ENCODE measurements at places on chromosomes 5 and 9.

- H3K4me3 ChIP-seq, result no peak overlapping the region
- H3K4me1 ChIP-seq, result no peaks in the 10 kb centered on the region
- no peak for DNase-seq
- H3K36me3 ChIP-seq, result no peaks in the 10 kb centered on the region
Observed at GRCh38 chr5:137231540-137231939, 267.6 kb downstream of the SPOCK1 start.

DNA sequence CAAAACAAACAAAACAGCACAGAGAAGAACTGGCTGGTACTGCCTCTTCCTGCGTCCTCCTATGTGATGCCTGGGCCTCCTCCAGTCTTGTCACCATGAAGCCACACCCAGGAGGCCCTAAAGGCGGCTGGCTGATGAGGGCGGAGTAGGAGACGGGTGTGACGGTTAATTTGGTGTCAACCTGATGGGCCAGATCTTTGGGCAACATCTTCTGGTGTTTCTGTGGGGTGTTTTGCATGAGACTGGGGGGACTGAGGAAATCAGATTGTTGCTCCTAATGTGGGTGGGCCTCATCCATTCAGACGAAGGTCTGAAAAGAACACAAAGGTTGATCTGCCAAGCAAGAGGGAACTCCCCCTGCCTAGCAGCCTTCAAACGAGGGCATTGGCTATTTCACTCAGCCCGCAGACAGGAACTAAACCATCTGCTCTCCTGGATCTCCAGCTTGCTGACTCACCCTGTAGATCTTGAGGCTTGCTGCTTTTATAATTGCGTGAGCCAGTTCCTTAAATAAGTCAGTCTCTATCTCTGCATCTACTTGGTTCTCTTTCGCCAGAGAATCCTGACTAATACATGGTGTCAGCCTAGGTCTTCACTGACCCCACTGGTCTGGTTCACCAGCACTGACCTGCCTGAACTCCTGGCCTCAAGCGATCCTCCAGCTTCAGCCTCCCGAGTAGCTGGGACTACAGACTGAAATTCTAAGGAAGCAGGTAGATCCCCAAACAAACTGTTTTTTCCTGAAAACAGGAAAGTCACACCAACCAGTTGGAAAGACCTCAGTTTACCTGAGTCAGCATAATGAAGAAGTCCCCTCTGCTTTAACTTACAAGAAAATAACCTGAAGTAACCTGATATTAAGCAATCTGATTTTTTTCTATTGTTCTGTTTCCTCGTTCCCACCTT lies 12.8 kb upstream of the ZFP62 start:
- no peaks in the 10 kb centered on the region for H3K4me1 ChIP-seq
- no peaks in the 10 kb centered on the region for H3K36me3 ChIP-seq
- no peaks in the 10 kb centered on the region for H3K27me3 ChIP-seq
- H3K27ac ChIP-seq, result no peak overlapping the region
- H3K4me3 ChIP-seq, result no peak overlapping the region

- H3K4me1 ChIP-seq, result no peaks in the 10 kb centered on the region
- no peaks in the 10 kb centered on the region for H3K27me3 ChIP-seq
- no peak for DNase-seq
- no peak overlapping the region for H3K4me3 ChIP-seq
- no peak overlapping the region for H3K27ac ChIP-seq
Observed at GRCh38 chr9:106843371-106843770, 19.6 kb upstream of the ZNF462 start.

- H3K4me1 ChIP-seq, result no peaks in the 10 kb centered on the region
- no peak overlapping the region for H3K27ac ChIP-seq
- no peaks in the 10 kb centered on the region for H3K36me3 ChIP-seq
Observed at GRCh38 chr9:85392260-85392659, 349.5 kb downstream of the AGTPBP1 start.

- peaks cover 5% of the 10 kb centered on the region for H3K27me3 ChIP-seq
- H3K4me3 ChIP-seq, result no peak overlapping the region
- H3K36me3 ChIP-seq, result no peaks in the 10 kb centered on the region
- no peak overlapping the region for H3K27ac ChIP-seq
- DNase-seq, result no peak
Observed at GRCh38 chr9:86768709-86769108, 178.6 kb downstream of the GAS1 start.

DNA sequence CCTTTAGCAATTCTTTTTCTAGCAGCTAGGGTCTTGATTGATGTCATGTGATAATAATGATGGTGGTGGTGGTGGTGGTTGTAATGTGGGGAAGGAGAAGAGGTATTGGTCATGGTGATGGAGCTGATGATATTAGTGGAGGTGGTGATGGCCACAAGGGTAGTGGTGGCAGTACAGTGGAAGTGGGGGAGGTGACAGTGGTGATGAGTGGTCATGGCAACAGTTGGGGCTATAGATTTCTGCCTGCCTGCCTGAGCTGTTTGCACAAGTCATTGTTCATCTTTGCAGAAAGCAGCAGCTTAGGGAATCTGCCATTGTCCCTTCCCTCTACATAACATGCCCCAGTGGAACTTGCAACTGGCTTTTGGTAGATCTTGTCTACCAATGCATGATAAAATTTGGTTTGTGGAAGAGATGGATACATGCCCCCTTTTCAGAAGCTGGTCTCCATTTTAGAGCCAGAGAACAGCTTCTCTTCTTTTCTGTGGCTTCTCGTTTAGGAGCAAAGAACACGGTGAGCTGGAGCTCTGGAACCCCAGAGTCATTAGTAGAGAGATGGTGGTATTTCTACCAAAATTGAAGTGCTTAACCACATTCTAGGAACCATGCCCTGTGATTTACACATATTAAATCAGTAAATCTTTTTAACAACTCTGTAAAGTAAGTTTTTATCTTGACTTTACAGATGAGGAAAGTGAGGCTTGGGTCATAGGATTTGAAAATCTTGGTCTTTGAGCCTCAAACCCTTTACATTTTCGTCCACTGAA lies 100.3 kb downstream of the AOPEP start:
- no peaks in the 10 kb centered on the region for H3K27me3 ChIP-seq
- H3K4me1 ChIP-seq, result no peaks in the 10 kb centered on the region
- H3K36me3 ChIP-seq, result no peaks in the 10 kb centered on the region
- DNase-seq, result no peak
- H3K4me3 ChIP-seq, result no peak overlapping the region

GRCh38 chr9:132461281-132461896 lies 51.4 kb downstream of the CFAP77 start:
- H3K27ac ChIP-seq, result no peak overlapping the region
- H3K4me1 ChIP-seq, result no peaks in the 10 kb centered on the region
- no peak for DNase-seq
- H3K4me3 ChIP-seq, result no peak overlapping the region

DNA sequence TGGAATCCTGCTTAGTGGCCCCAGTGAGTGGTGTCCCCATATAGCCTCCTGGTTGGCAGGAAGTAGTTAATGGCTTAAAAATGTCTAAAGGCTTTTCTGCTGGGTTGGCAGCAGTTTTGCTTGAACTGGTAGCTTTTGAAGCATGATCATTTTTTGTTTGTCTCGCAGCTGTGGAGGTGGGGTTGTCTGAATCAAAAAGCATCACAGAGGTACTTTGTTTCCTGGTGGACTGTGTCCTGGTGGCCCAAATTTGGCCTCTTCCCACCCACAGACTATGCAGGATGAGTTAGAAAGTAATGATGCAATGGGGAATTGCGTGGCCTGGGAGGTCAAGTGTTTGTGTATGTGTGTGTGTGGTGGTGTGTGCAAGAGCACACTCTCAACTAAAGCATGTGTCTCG lies 322.7 kb downstream of the ARHGEF28 start:
- no peak for DNase-seq
- H3K27me3 ChIP-seq, result no peaks in the 10 kb centered on the region

- no peak for DNase-seq
- peaks cover 12% of the 10 kb centered on the region for H3K4me1 ChIP-seq
- no peak overlapping the region for H3K4me3 ChIP-seq
- no peaks in the 10 kb centered on the region for H3K27me3 ChIP-seq
- no peak overlapping the region for H3K27ac ChIP-seq
Observed at GRCh38 chr5:10452768-10453331, 11.2 kb downstream of the ROPN1L start.

DNA sequence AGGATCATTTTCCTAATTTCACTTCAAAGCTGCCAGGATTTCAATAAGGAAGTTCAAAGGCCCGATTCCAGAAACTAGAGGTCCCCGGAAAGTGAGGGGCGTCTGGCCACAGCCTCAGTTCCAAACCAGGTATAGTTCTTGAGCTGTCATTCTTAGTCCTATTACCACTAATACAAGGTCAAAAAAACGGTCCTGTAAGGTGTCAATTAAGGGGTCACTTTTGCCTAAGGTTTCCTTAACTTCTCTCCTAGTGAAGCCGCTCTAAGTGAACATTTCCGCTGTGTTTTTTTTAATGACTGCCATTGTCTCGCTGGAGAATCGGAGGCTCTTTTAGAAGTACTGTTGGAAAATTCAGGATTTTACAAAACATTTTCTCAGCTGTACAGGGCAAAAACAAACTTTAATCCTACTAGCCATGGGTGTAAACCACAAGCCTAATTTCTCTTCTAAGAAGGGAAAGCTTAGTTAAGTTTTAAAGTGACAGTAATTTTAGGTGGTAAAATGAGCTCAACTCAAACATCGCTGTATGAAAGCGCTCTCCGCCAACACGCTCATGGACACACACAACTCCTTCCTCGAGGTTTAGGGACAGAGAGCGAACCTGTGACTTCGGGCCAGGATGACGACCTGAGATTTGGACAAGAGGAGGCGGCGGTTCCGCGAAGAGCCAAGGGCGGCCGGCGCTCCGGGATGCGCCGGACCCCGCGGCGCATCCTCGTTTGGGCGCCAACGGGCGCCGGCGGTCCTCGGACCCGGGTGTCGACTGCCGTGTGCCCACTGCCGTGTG lies 76.7 kb upstream of the IFNE start:
- peaks cover 61% of the 10 kb centered on the region for H3K27me3 ChIP-seq
- peak overlapping the region; percentile 40 for H3K4me3 ChIP-seq
- no peak for DNase-seq
- no peak overlapping the region for H3K27ac ChIP-seq
- H3K36me3 ChIP-seq, result no peaks in the 10 kb centered on the region

DNA sequence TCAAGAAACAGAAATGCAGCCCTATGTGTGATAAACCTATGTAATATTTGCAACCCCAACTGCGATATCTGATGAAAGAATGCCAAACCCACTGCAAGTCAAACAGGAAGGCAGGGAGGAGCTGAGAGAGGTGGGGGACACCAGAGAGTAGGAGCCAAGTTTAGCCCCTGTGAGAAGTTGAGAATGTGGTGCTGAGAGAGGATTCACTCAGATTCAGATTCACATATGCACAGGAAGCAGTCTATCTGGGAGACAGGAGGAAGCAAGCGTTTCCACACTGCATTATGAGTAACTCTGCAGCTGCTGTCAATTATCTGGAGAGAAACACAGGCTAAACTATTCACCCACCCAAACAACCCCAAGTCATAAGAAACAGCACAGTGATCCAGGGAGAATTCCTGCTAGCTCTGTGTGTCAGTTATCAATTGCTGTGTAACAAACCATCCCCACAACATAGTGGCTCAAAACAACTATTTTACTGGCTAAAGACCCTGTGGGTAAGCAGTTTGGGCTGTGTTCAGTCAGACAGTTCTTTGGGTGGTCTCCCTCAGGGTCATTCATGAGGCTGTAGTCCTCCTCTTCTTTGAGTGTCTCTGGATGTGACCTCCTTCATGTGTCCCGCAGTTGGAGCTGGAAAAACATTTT lies 161.9 kb upstream of the RAI14 start:
- no peaks in the 10 kb centered on the region for H3K36me3 ChIP-seq
- H3K4me1 ChIP-seq, result no peaks in the 10 kb centered on the region
- no peak for DNase-seq
- no peak overlapping the region for H3K4me3 ChIP-seq
- no peaks in the 10 kb centered on the region for H3K27me3 ChIP-seq

DNA sequence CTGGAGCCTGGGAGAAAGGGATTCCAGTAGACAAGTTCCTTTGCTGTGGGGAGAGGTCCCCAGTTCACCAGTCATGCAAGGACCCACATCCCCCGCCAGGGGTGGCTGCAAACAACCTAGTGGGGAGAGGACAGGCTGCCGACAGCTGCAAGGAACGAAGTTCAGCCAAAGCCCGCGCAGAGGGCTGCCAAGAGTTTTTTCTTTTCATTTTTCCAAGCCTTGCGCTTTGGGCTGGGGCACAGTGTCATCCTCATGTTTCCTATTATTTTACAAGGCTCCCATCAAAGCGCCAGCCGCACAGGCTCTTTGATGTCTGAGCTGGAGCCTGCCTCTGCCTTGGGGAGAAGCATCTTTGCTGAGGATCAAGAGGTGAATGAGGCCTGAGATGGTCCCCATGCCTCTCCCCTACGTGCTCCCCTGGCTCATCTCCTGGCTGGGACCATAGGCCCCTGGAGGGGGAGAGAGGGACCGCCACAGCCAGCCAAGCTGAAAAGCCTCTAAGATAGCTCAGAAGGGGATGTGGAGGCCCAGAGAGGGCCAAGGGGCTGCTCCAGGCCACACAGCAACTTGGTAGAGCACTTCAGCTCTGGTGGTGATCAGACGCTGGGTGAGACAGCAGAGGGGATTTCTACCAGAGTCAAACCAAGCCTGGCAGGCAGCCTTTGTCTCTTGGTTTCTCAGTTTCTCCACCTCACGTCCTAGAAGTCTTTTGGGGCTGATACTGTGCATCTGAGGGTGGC lies 50.4 kb upstream of the SYNPO start:
- H3K4me3 ChIP-seq, result no peak overlapping the region
- peak overlapping the region; percentile 59 for H3K27ac ChIP-seq
- peak; percentile 79 for DNase-seq
- no peaks in the 10 kb centered on the region for H3K36me3 ChIP-seq

- no peak overlapping the region for H3K27ac ChIP-seq
- no peak overlapping the region for H3K4me3 ChIP-seq
- no peaks in the 10 kb centered on the region for H3K4me1 ChIP-seq
- DNase-seq, result no peak
Observed at GRCh38 chr5:132905938-132906337, 32.5 kb downstream of the LEAP2 start.

- H3K27me3 ChIP-seq, result no peaks in the 10 kb centered on the region
- H3K27ac ChIP-seq, result no peak overlapping the region
- H3K4me3 ChIP-seq, result no peak overlapping the region
- H3K4me1 ChIP-seq, result peaks cover 3% of the 10 kb centered on the region
Observed at GRCh38 chr5:73960023-73960422, 334.0 kb downstream of the ARHGEF28 start.

DNA sequence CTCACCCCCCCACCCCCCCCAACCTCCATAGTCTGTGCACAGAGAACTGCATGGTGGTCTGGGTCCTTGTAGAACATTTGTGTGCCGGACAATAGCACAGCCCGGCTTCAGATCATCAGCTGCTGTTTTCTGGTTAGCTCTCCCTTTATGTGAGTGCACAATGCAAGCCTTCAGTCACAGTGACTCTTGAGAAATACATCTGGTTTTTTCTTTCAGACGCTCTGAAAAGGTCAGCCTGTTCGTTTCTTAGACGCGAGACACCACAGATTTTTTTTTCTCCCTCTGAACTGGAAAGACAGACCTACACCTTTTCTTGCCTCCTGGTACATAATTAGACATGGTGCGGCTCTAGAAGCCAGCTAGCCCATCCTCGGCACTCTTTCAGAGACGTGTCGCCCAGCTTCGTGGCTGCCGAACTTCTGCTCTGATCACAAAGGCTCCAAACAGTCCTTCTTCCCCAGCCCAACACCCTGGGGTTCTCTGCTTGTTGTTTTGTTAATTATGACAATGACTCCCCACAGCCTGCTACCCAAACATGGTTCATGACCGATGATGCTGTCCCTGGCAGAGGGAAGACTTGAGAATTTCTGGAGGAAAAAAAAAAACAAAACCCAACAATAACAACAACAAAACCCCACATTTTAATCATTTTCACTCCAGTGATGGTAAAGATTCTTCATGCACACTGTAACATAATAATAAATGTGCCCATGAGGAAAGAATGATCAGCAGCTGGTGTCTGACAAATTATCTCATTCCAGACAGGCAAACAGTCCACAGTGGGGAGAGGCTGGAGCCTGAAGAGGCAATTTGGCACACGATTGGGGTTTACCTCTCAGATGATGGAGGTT lies 241.4 kb upstream of the ZNF462 start:
- H3K36me3 ChIP-seq, result no peaks in the 10 kb centered on the region
- H3K4me3 ChIP-seq, result no peak overlapping the region
- H3K27ac ChIP-seq, result no peak overlapping the region
- no peaks in the 10 kb centered on the region for H3K27me3 ChIP-seq
